Endothelial cell of umbilical vein (primary cell): ENCODE measurements at places on chromosomes 6 and 20.

DNA sequence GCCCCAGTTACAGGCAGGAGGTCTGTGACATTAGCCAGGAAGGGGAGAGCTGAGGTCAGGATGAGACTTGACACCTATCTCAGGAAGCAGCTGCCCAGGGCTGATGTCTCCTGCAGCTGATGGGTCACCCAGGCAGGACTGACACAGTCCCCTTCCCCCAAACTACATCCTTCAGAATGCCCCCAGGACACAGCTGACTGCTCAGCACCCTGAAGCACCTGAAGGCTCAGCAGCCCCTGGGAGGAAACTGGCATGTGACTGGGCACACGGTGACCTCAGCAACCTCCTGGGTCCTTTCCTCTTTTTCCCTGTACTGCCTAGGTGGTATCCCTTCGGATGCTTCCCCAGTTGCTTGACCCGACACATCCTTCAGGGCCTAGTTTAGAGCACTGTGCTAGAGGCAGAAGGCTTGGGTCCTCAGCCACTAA lies 1.9 kb downstream of the SDC4 start:
- no peak for DNase-seq

DNA sequence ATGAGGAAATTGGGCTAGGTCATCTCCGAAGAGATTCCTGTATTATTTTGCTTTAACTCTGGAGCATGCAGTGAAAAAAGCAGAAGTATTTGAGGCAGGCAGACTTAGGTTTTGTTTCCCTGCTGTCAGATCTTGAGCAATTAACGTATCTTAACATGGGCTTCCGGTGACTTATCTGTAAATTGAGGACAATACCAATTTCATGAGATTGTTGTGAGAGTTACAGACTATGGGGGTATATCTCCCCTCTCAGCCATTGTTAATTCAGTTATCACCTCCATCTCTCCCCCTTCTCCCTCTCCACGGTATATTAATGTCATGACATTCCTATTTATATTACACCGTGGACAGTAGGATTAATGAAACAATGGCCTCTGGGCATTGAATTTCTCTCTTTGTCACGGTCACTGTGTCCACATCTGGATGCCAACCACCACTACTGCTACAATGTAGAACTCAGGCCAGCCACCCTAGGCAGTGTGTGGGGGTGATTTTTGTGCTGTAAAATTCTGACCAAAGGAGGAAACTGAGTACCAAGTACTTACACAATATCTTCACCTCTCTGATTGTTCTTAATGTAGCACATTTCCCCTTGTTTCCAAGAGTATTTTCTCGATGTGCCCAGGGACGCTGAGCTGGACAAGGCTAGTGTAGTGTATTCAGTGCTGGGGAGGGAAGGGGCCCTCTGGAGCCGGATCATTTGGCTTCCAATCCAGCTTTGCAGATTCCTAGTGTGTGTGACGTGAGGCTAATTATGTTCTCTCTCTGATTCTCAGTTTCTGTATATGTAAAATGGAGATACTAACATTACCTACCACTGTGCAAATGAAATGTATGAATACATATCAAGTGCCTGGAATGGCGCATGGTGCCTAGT lies 77.2 kb downstream of the GCNT2 start:
- DNase-seq: no peak

DNA sequence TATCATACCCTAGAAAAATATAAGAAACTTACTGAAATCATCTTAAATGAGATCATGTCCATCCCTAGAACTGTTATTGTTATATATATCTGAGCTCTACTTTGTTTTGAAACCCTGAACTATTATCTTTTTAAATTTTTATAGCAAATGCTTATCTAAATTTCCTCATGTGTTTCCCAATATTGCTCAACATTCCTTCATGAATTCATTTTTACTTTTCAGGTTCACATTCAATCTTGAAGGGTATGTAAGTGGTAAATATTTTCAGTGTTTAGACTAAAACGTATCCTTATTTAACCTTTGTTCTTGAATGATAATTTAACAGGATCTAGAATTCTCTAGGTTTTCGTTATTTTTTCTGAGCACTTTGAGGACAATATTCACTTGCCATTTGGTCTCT lies 23.9 kb downstream of the PDE7B start:
- no peak for DNase-seq

GRCh38 chr6:15708231-15708630 lies 45.4 kb upstream of the DTNBP1 start:
- no peak for DNase-seq

GRCh38 chr6:3195695-3196497 lies 31.6 kb downstream of the TUBB2B start:
- DNase-seq: no peak

GRCh38 chr6:156033598-156033997 lies 578.0 kb upstream of the NOX3 start:
- no peak for DNase-seq

DNA sequence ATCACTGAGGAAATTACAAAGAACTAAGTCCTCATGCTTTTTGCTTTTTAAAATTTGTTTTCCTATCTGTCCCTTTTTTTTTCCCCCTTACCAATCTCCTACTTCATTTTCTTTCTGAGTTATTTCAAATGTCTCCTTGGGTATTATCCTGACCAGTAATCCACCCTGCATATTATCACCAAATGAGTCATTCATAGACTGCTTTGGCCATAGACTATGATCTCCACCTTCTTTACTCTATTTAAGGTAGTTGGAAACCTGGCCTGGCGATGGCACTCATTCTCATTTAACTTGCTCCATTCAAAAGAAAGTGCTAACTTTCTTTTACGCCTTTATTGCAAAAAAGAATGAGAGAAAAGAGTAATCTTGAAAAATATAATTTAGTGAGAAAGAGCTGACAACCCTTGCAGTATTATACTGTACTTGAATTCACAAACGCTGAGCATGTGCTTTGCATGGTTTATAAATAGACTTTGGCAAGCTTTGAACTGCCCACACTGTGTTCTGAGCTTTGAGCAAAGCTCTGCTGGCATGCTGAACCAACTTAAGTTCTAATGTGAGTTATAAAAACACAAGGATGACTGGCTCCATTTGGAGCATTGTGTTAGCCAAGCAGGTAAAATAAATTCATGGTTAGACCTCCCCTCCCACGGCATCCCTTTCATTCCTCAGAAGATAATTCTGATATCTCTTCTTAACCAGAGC lies 198.9 kb downstream of the NKAIN2 start:
- DNase-seq: no peak

DNA sequence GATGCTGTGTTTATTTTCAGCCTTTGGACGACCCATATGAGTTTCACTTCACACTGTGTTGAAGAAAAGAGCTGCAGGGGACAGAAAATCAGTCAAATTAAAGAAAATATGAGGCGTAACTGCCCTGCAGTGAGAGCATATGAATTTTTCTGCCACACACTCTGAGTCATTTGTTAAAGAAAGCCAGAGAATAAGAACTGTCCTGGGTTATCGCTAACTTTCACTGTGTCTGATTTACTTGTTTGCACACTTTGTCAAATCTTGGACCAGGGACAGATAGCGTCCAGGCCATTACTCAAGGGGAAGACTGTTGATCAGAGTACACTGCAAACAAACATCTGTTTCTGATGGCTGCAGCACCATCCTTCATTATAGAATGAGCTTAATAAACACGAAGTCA lies 126.8 kb upstream of the AGPAT4 start:
- DNase-seq: no peak

GRCh38 chr6:34189806-34190503 lies 44.1 kb upstream of the GRM4 start:
- no peak for DNase-seq

DNA sequence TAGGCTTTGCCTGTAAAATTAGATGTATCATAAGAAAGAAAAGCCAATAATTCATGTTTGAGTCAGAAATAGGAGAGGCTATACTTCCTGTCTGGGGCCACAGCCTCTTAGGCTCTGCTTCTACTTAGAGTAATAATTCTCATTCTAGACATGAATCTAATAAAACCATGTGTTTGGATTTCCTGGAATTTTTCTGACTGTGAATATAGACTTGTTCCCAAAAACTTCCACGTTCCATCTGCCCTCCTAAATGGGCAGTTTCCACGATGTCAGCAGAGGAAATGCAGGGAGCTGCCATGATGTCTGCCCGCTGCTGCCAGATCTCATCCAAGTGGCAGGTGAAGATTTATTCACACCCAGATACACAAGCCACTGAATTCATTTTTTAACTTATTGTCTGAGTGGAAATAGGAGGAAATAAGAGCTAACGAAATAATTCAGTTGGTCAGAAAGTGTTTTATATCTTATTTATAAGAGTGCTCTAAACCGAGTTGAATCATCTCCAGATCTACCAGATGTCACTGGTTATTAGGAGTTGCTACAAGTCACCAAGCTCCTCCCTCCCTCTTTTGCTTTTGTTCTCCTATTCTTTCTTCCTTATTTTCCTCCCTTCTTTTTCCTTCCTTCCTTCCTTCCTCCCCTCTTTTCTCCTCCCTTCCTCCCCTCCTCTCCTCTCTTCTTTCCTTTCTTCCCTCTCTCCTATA lies 69.3 kb downstream of the ALDH8A1 start:
- DNase-seq: no peak

DNA sequence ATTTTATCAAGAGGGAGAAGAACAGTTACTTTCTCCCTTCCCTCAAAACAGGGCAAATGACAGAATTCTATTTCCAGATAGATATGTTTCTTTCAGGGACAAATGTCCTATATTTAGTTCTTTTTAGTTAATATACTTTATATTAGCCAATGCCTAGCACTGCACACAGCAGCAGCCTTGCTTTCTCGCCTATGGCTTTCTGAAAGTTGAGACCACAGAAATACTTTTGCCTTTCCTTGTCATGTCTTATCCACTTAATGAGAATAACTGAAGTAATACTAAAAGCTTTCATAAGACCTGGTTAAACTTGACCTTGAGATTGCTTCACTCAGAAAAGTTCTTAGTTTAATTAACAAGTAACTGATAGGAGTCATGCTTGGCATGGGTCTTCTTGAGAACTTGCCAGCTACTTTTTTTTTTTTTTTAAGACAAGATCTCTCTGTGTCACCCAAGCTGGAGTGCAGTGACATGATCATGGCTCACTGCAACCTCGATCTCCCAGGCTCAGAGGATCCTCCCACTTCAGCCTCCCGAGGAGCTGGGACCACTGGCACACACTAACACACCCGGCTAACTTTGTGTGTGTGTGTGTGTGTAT lies 159.3 kb downstream of the CDKAL1 start:
- DNase-seq: no peak

DNA sequence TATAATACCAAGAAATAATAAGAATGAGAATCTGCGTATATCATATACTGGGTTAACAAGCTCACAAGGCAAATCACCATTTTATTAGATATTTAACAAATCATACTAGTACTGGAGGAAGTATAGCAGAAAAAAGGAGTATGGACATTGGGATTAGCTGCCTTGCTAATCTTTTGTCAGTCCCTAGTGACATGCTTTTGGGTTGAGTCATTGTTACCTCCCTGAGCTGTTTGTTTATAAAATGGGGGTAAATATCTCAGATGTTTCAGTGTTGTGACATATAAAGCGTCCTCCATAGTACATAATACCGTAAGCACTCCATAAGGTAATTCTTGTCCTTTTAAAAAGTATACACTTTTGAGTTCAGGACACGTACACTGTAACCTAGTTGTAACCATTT lies 107.0 kb downstream of the ESR1 start:
- no peak for DNase-seq

GRCh38 chr6:35722121-35722761 lies 14.6 kb upstream of the ARMC12 start:
- DNase-seq: no peak

- no peak for DNase-seq
Observed at GRCh38 chr20:33217052-33217451, at the start of gene BPIFA3. Gene BPIFA3, plus strand, starts transcription at chr20:33217352. Its CDS starts 185 bp downstream, at chr20:33217537.

GRCh38 chr6:7282097-7282906 lies 30.7 kb downstream of the SSR1 start:
- DNase-seq: no peak

GRCh38 chr6:24883618-24884017 lies 52.1 kb downstream of the RIPOR2 start:
- no peak for DNase-seq

DNA sequence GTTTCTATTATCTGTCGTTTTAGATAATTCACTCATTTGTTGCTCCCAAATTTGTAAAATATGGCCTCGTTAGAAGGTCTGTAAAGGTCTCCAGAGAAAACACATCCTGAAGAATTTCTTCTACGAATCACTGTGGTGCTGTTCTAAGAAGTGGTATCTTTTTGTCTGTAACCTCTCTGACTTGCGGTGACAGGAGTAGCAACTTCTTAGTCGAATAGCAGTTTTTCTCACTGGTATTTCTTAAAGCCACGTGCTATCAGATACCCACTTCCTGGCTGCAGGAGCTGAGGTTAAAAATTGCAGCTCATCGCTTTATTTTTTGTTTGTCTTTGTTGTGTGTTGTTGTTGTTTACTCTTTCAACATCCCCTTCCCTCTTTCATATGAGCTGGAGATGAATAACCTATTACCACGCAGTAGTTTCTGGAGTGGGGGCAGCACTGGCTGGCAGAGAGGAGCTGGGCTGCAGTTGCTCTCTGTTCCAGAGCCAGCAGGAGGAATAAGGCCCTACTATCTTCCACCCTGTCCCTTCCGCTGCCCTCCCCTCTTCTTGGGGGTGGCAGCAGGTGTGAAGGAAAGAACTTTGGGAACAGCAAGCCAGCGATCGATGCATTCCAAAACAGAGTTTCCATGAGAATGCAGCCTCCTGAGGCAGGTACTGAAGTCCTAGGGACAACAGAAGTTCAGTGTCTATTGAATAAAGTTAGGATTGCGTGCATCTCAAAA lies 64.7 kb downstream of the C6orf118 start:
- DNase-seq: no peak

DNA sequence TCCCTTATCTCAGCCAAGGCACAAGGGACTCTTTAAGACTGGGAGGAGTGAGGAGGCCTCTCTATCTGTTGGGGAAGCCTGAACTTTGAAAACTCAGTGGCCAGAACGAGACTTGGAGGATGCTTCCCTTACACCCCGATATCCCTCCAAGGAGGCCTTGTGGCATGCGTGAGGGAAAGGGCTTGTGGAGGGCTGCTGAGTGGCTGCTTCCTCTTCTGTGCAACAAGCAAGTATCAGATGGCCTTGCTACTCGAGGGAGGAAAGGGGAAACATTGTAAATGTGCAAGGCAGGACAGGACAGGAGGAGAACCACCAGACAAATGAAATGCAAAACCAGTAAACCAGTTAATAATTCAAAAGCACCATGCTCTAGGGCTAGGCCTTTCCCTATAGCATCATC lies 306.5 kb upstream of the MAP3K7 start:
- no peak for DNase-seq

GRCh38 chr6:149464411-149464810 lies 20.4 kb downstream of the ZC3H12D start:
- no peak for DNase-seq

GRCh38 chr6:72659754-72660153 lies 37.9 kb downstream of the KCNQ5 start:
- DNase-seq: no peak
